ENCODE measurements at places on chromosomes 1 and 21.

GRCh38 chr1:47984175-47984789 is 12.9 kb downstream of the TRABD2B start:
- no peak for DNase-seq

GRCh38 chr1:235908742-235909520 is 42.2 kb upstream of the LYST start:
- DNase-seq: no peak

DNA sequence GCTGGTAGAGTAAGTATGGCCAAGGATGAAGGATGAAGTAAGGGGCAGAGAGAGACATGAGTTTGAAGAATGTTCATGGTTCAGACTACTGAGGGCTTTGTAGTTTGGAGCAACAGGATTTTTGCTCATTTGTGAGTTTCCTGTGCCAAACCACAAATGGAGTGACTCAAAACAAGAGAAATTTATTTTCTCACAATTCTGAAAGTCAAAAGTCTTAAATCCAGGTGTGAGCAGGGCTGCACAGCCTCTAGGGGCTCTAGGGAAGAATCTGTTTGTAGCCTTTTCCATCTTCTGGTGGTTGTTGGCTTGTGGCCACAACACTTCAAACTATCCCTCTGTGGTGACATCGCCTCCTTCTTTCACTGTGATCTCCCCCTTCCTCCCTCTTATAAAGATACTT is 58.9 kb downstream of the RHOU start:
- DNase-seq: no peak

- DNase-seq: no peak
Observed at GRCh38 chr1:46278807-46279206, 24.6 kb downstream of the LRRC41 start.

DNA sequence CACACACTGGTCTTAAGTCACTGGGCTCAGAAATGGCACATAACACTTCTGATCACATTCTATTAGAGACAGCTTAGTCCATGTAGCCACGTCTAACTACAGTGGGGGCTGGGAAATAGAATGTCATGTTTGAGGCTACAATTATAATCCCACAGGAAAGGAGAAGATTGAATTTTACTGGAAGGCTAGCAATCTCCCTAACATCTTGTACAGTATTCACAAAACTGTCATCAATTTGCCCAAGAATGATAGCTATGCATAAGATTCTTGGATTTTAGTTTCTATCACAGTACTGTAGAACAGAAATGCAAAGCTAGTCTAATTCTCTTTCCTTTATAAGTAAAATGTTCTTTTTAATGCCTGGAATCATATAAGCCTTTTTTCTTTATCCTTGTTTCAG is 12.7 kb upstream of the ZMYM6 start:
- no peak for DNase-seq

- DNase-seq: no peak
Observed at GRCh38 chr1:206953626-206954025, 7.4 kb upstream of the PIGR start.

- no peak for DNase-seq
Observed at GRCh38 chr1:27298632-27299384, 23.2 kb upstream of the TMEM222 start.

- no peak for DNase-seq
Observed at GRCh38 chr1:28436211-28436769, 66.8 kb downstream of the PHACTR4 start.

GRCh38 chr1:101004061-101004460 is 21.5 kb downstream of the DPH5 start:
- no peak for DNase-seq

- no peak for DNase-seq
Observed at GRCh38 chr1:41656825-41657500, 172.5 kb upstream of the EDN2 start.

DNA sequence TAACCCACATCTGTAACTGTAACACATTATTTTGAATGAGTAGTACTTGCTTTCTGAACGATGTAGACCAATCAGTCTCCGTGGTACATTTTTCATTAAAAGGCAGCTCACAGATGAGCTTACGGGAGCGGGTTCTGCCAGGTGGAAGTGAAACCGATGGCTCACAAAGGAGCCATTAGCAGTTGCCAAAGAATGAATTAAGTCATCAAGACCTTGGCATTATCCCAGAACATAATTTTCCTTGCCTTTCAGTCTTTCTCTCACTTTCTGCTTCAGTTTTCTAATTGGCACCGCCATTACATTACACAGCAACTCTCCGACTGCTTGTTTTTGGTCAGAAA is 33.5 kb upstream of the UTS2 start:
- DNase-seq: no peak

DNA sequence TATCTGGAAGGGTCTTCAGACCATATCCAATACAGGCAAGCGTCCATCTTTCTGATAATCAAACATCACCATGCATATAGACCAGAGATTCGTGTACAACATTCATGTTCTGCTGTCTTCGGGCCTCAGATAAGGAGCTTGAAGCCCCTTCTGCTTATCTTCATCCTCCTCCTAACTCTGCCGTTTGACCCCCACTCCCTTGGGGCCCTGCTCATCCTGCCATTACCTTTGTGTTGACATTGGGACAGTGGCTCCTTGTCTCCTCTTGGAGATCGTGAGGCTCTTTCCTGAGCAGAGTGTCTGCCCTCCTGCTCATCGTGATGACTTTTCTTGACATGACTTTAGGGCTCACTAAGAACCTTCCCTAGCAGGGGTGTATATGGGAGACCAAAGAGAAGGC is 37.3 kb downstream of the ACTL8 start:
- no peak for DNase-seq

- no peak for DNase-seq
Observed at GRCh38 chr1:111474106-111474505, 322 bp downstream of the C1orf162 start.

DNA sequence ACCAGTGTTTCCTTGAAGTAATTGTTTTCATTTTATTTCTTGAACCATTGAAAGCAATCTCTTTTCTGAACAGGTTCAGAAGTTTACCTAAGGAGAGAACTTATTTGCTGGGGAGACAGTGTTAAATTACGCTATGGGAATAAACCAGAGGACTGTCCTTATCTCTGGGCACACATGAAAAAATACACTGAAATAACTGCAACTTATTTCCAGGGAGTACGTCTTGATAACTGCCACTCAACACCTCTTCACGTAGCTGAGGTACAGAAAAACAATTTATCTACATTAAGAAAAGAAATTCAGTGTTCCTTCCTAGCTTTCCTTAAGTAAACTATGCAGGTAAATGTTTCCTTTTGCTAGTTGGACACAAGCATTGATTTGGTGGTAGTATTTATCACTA is 27.4 kb downstream of the AGL start:
- DNase-seq: no peak

GRCh38 chr21:21712748-21713520 is 714.7 kb downstream of the NCAM2 start:
- no peak for DNase-seq

GRCh38 chr1:46520063-46520911 is 30.7 kb downstream of the DMBX1 start:
- DNase-seq: no peak

DNA sequence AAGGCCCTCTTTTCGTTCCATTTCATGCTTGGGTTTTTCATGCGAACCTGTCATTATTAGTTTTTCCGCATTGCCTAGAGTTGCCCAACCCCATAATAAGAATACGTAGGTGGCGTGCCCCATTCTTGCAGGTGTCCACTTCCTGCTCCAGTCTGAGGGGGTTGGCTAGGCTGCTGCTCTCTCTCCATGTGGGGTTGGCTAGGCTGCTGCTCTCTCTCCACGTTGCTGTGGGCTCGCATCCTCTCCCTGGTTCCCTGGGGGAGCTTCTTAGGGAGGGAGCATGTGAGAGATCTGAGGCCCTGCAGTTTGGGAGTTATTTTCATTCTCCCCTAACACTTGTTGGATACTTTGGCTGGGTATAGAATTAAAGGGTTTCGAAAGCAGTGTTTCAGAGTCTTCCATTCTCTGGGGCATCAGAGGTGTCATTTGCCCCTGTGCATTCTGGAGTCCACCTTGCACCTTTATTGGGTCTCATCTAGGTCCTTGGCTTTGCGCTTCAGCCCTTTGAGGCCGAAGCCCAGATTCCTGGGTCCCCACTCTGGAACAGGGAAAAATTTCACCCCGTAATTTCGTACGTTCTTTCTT is 8.6 kb downstream of the C1orf35 start:
- no peak for DNase-seq

DNA sequence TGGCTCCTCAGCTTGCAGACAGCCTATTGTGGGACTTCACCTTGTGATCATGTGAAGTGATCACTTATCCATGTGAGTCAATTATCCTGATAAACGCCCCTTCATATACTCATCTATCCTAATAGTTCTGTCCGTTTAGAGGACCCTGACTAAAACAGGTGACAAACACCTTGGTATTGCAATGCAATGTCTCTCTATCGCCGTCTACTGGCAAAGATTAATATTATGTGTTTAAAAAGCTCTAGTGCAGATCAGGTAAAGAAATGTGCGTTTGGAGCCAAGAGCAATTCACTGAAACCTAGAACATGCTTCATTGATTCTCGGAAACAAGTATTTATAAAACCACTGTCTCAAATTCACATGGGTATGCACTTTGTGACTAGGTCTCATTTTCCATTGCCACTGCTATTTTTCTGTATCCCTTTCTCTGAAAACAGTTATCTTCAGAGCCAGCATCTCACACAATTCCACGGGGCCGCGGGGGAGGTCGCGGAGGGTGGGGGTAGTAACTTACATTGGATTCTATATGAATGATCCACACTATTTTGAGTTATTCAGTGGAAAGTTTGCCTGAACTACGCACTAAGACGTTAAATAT is 554.6 kb upstream of the NCAM2 start:
- no peak for DNase-seq

DNA sequence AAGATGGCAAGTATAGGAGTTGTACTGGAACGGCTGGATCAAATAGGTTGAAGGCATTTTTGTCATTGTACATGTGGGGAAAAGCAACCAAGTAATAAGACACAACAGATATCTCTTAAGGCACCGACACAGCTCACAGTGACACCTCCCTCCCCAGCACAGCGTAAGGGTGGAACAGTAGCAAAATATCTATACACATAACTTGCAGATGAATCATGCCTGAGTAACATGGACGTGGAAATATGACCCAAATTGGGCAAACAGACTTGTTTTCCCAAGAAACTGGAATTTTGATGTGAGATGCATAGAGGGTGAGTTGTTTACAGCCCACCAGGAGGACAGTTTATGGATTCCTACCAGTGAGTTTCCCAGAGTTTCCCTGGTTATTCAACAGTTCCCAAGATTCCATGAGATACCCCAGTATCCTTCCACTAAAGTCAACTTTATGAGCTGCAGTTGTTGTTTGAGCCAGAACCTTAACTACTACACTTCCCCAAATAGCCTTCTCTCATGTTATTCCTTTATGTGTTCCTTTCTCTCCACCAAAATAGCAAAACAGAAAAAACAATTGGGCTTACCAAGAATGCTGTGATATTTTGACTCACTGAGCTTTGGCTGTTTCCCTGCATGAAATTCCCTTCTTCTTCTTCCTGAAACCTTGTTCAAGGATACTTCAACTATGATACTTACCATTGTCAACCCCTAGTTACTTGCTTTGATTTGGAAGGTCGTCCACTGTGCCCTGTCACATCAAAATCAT is 7.1 kb upstream of the DR1 start:
- no peak for DNase-seq

DNA sequence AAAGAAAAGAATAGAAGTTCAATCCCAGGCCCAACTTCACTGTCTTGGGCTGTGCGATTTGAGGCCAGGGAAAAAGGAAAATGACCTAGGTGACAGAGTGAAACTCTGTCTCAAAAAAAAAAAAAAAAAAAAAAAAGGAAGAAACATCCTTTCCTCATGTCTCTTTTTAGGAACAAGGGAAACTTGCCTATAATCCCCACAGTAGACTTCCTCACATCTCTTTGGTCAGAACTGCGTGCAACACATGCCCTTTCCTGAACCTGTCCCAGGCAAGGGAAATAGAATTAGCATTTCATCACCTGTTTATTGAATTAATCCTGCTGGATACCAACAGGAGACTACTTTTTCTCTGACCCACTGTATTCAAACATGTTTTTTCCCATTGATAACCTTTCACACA is 2.3 kb downstream of the DCST1 start:
- no peak for DNase-seq

DNA sequence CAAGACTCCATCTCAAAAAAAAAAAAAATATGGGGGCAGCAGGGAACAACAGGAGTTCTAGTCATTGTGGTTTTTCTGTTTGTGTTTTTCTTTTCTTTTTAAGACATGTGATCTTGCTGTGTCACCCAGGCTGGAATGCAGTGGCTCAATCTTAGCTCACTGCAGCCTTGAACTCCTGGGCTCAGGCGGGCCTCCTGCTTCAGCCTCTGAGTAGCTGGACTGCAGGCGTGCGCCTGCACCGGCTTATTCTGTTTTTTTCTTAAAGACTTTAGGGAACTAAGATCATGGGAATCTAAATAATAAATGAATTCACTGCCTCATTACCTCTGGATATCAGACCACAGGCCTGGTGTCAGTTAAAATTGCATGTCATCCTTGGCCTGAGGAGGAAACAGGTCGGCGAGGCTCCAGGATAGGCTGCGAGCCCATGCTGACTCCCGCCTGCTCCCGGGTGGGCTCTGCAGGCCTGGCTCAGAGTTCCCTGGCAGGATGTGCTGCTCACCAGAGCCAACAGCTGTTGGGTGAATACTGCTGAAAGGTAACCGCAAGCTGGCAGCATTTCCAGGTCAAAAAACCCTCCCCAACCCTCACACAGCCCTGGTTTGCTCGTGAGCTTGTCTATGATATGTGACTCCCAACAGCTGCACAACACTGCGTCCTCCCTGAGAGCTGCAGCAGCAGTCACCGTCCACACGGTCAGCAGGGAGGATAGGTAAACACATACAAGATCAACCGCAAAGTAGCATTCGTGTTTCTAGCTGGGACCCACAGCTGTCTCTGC is 58.1 kb downstream of the SCCPDH start:
- DNase-seq: no peak

DNA sequence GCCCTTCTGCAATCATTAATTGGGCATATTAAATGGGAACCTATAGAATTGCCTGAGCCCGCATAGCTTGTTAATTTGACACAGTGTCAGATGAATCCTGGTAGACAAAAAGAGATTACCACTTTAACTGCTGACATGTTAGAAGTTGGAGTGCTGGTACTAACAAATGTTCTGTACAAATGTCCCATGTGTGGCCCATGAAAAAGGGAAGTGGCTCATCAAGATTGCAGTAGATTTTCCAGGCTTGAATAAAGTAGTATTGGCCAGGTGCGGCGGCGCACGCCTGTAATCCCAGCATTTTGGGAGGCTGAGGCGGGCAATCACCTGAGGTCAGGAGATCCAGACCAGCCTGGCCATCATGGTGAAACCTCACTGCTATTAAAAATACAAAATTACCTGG is 45.6 kb downstream of the GNPAT start:
- no peak for DNase-seq

GRCh38 chr1:37793773-37794371 is at the start of gene MANEAL:
MANEAL (plus strand) TSS chr1:37793847; CDS start chr1:37794183, 336 bp downstream.
- no peak for DNase-seq

All from stimulated activated CD8-positive, alpha-beta memory T cell treated with anti-CD3 and anti-CD28 coated beads, Interleukin-15, amount 100 ng/mL, for 1 hour (primary cell).